Uterus (tissue), 4 donors: ENCODE measurements at places on chromosomes 7 and 10. TPM values are rescaled to one million over a fixed set of nuclear protein-coding genes. Genes with fewer than 3 reads are reported as not detected.

DNA sequence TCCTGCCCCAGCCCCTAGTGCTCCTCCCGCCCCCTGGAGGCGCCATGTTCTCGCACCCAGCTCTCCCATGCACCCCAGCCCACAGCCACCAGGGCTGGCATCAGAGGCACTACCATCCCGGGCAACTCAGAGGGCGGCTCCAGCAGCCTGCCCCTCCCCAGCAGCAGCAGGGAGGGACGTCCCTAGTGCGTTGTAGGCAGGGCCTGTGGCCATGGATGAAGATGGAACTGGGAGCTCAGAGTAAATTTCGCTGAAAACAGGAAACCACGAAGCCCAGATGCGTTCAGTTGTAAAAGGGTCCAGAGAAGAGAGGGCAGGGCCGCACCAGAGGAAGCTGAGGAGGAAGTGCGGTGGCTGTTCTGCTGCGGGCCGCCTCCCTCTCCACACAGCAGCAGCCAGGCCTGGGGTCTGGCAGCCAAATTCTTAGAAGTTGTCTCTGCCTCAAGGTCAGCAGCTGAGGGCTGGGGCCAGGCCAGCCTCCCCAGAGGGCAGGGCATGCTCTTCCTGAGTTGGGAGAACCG is 24.6 kb downstream of the VSIR start:
- no peaks in the 10 kb centered on the region for H3K36me3 ChIP-seq
- no peak overlapping the region for H3K4me3 ChIP-seq
- DNase-seq, result peak; percentile 55
- H3K27me3 ChIP-seq, result no peaks in the 10 kb centered on the region

Gene PTPN20
- total RNA-seq, result 4.4 TPM

DNA sequence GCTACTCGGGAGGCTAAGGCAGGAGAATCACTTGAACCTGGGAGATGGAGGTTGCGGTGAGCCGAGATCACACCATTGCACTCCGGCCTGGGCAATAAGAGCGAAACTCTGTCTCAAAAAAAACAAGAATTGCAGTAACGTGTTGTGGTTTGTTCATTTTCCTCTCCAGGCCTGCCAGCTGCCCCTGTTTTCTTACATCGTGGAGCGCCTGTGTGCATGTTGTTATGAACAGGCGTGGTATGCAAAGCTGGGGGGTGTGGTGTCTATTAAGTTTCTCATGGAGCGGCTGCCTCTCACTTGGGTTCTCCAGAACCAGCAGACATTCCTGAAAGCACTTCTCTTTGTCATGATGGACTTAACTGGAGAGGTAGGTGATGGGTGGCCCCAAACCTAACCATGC is 52.1 kb downstream of the TRRAP start:
- DNase-seq, result no peak
- H3K36me3 ChIP-seq, result no peaks in the 10 kb centered on the region
- H3K27me3 ChIP-seq, result no peaks in the 10 kb centered on the region
- no peaks in the 10 kb centered on the region for H3K4me1 ChIP-seq
- no peak overlapping the region for H3K4me3 ChIP-seq

DNA sequence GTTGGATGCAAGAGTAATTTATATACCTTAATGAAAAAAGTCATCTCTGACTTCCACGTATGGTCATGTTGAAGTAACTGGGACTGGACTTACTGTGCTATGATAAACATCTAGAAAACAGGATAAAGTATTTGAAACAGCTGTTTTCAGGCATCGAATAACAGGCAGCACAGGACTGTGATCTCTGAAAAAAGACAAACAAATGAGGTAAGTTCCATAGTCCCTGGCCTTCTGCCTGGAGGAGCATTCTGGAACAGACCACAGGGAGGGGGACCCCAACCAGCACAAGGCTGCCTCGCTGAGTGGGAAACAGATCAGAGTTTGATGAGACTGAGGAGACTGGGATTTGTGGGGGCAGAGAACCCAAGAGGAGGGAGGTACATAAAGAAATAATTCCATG is 89.1 kb upstream of the HABP2 start:
- DNase-seq, result no peak
- peaks cover 9% of the 10 kb centered on the region for H3K4me1 ChIP-seq
- no peaks in the 10 kb centered on the region for H3K36me3 ChIP-seq
- no peak overlapping the region for H3K4me3 ChIP-seq
- no peaks in the 10 kb centered on the region for H3K27me3 ChIP-seq

- peaks cover 5% of the 10 kb centered on the region for H3K27me3 ChIP-seq
- no peaks in the 10 kb centered on the region for H3K36me3 ChIP-seq
- H3K27ac ChIP-seq, result peak overlapping the region; percentile 4
- peak overlapping the region; percentile 18 for H3K4me3 ChIP-seq
- H3K4me1 ChIP-seq, result no peaks in the 10 kb centered on the region
Observed at GRCh38 chr10:43304687-43305333, 37.9 kb upstream of the RASGEF1A start.
